ENCODE measurements at places on chromosomes 16 and 17.
A peak's percentile ranks its signal among the peaks of the same experiment; 100 is the strongest.

- DNase-seq = no peak
Observed at GRCh38 chr16:25189305-25189704, 27.4 kb upstream of the AQP8 start.

- no peak for DNase-seq
Observed at GRCh38 chr16:50847166-50847565, 105.3 kb downstream of the CYLD start.

GRCh38 chr17:80601146-80601545 lies 56.5 kb downstream of the RPTOR start:
- no peak for DNase-seq

- no peak for DNase-seq
Observed at GRCh38 chr16:60170196-60170595, 1436.1 kb upstream of the GOT2 start.

- DNase-seq = no peak
Observed at GRCh38 chr16:87706278-87707000, 59.3 kb downstream of the KLHDC4 start.

DNA sequence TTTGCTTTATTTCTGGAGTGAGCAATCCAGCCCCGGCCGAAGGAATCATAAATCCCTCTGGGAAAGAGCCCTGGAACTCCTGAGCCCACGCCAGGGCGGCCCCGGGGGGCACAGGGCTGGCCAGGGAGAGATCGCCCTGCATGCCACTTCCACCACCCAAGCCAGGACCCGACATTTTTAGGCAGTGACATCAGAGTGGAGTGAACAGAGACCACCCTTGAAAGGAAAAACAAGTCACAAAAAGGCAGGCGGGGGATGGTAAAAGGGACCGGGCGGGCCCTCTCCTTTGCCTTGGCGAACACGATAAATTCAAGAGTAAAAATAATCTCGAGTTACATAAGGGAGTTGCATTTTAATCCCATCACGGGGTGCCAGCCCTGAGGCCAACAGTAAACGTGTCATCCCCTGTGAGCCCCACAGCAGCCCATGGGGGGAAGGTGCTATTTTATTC lies 284.1 kb downstream of the C16orf95 start:
- DNase-seq = no peak

GRCh38 chr17:6323626-6324356 lies 111.1 kb downstream of the AIPL1 start:
- no peak for DNase-seq

GRCh38 chr17:82947051-82947991 lies 107.5 kb upstream of the ZNF750 start:
- DNase-seq = no peak

- no peak for DNase-seq
Observed at GRCh38 chr16:55943267-55943666, 68.1 kb upstream of the CES5A start.

GRCh38 chr17:9287306-9287705 lies 266.0 kb downstream of the NTN1 start:
- no peak for DNase-seq

GRCh38 chr17:45164734-45165269 lies 3.1 kb downstream of the HEXIM2 start:
- DNase-seq = no peak

- DNase-seq = peak; percentile 83
Observed at GRCh38 chr16:84952335-84953189, 58.8 kb downstream of the ZDHHC7 start.

DNA sequence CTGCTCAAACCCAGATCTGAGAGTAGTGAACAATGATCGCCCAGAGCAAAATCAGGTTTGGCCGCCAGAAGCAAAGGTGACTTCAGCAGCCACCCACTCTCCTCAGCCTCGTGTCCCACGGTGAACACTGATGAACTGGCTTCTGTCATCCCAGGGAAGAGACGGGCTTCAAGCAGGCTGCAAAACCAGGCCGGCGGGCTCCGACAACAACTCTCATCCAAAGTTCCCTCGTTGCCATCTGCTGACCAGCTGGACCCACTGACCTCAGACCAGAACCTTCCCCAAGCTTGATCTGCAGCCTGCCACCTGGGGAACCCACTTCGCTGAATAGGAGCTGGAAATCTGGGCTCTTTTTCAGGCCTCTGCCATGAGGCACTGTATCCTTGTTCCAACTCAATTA lies 69.6 kb upstream of the MRTFB start:
- no peak for DNase-seq

GRCh38 chr17:40472733-40473452 lies 28.5 kb downstream of the TNS4 start:
- DNase-seq = no peak

DNA sequence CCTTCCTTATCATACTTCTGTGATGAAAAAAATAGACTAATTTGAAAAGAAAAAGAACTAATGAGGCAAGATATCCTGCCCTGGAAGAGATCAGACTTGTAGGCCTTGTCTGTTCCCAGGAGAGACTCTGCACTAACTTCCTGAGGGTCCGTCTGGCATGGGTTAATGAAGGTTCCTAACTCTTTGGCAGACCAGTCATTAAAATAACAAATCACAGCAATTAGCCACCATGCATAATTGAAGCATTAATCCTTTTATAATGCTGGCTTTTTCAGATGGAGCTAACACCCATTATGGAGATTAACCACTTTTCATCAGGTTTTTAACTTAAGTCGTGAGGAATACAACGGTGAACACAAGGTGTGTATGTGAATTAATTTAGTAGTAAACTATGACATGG lies 10.4 kb upstream of the KRT10 start:
- no peak for DNase-seq

- DNase-seq = no peak
Observed at GRCh38 chr17:74773871-74774286, 2.3 kb downstream of the NAT9 start.

DNA sequence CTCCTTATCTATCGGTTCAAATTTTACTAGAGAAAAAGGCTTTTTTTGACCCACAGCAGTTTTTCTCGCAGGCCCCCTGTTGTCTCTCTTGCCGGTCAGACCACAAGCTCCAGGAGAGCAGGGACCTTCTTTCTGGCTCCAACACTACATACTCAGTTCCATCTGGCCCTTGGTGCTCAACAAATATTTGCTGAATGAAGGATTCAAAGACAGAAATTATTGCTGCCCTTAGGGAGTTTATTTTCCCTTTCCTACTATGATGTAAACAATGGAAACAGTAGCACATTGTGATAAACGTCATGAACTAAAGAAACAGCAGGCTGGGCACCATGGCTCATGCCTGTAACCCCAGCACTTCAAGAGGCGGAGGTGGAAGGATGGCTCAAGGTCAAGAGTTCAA lies 59.0 kb upstream of the ATP2A3 start:
- no peak for DNase-seq

GRCh38 chr17:48723423-48724250 lies 652 bp downstream of the PRAC2 start:
- DNase-seq = no peak

All from suprapubic skin (tissue), 4 donors.